ENCODE measurements at places on chromosomes 7 and 10.

DNA sequence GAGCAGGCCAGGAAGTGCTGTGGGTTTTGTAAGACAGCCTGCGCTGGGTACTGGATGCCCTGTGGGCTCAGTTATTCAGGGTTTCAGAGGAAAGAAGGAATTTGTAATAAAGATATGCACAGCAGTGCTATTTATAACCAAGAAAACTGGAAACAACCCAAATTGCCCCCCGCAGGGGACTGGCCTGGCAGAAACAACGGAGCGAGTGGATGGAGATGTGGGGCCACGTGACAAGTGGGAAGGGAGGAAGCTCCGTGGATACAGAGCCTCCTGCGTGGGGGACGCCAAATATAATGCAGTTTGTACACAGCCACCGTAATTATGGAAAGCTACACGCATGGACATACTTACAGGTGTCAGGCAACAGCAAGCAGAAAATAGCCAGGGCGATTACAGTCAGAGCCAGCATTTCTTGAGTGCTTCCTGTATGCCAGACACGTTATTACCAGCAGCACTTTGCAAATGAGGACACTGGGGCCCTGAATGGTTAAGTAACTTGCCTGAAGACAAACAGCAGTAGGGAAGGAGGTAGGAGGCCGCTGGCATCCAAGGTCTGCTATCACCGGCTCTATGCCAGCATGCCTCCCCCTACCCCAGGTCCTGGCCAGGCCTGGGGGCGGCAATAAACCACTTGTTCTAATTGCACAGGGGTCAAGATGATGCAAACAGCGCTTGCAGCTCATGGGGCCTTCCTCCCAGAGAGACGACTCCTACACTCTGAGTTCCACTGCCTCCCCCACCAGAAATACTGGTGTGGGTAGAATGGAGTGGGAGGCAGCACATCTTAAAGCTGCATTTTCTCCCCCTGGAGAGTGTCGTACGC, 8.7 kb upstream of the CAMK2B start:
- H3K27me3 ChIP-seq, result no peaks in the 10 kb centered on the region
- DNase-seq, result no peak
- no peaks in the 10 kb centered on the region for H3K36me3 ChIP-seq

DNA sequence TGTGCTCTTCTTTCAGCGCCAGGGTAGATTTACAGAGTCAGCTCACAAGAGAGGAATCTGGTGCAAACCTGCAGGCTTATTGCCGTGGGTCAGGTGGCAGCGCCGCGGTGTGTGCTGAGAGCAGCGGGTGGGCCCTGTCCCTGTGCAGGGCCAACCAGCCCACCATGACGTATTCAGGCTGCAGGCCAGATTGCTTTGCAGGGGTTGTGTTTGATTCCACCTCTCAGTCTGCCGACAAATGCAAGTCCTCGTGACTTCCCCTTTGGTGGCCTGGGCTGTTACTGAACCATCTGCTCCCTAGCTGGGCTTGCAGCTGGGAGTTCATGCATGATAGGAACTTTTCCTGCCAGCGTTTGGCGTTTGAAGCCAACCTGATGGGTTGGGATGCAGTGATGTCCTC, 66.7 kb upstream of the LEP start:
- H3K27ac ChIP-seq, result no peak overlapping the region
- peaks cover 10% of the 10 kb centered on the region for H3K27me3 ChIP-seq
- no peaks in the 10 kb centered on the region for H3K4me1 ChIP-seq
- DNase-seq, result no peak
- H3K4me3 ChIP-seq, result no peak overlapping the region

DNA sequence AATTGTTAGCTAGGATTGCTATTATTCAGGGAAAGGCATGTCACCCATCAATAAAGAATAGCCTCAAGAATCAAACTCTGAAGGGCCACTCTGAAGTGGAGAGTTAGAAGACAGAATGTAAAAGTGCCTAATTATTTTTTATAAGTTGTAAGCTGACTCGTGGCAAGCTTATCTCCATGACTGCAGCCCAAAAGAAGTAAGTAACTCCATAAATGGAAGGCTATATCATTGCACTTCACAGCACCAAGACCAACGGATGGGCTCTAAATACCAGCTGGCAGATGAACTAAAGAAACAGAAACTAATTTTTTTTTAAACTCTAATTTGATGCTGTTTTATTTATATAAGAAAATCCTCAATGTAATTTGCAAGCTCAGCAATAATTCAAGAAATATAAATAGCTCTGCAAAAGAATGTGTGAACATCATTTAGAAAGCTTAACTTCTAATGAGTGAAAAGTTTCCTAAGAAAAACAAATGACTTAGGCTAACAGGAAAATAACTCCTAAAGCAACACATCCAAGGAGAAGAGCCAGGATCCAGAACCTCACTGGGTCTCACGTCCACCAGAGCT, 165.5 kb downstream of the SNX13 start:
- peaks cover 7% of the 10 kb centered on the region for H3K4me1 ChIP-seq
- no peak overlapping the region for H3K4me3 ChIP-seq
- no peaks in the 10 kb centered on the region for H3K27me3 ChIP-seq
- H3K27ac ChIP-seq, result no peak overlapping the region
- no peak for DNase-seq
- no peaks in the 10 kb centered on the region for H3K36me3 ChIP-seq

DNA sequence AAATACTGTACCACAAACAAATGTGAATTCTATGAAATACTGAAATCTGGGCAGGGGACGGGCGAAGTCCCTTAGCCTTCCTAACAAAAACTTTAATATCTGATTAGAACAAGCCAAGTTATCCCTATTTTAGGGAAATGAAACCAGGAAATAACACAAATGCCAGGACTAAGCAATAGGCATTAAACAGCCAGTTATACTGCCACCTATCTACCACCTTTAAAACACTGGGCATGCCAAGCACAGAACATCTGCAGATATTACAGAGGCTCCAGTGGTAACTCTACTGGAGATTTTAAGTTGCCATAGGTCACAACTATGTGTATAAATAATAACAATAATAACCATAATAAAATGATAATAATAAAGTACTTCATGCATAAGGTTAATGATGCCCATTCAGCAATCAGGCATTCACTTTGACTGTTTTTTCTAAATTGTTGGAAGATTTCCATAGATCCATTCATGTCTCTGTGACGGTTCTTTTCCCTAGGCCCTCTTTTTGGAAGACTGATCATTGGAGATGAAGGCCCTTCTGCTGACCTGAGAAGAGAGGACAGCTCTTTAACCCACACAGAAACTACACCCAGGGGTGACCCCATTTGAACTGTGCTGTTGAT, 195.7 kb downstream of the CACNA2D1 start:
- no peak overlapping the region for H3K27ac ChIP-seq
- no peak for DNase-seq
- no peaks in the 10 kb centered on the region for H3K36me3 ChIP-seq
- H3K4me1 ChIP-seq, result no peaks in the 10 kb centered on the region

DNA sequence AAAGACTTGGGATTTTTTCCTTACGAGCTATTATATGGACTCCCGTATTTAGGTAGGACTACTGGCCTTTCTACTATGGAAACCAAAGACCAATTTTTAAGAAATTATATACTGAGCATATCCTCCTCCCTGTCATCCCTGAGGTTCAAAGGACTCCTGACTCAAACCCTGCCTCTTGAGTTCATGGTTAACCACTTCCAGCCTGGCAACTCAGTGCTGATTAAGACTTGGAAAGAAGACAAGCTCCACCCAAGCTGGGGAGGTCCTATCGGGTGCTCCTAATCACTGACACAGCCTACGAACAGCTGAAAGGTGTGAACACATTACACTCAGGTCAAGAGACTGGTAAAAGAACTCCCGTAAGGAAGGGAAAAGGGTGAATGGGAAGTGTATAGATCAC, 66.8 kb downstream of the LYZL2 start:
- H3K36me3 ChIP-seq, result no peaks in the 10 kb centered on the region
- peaks cover under 1% of the 10 kb centered on the region for H3K4me1 ChIP-seq
- H3K27me3 ChIP-seq, result no peaks in the 10 kb centered on the region
- no peak overlapping the region for H3K4me3 ChIP-seq
- H3K27ac ChIP-seq, result no peak overlapping the region
- no peak for DNase-seq

DNA sequence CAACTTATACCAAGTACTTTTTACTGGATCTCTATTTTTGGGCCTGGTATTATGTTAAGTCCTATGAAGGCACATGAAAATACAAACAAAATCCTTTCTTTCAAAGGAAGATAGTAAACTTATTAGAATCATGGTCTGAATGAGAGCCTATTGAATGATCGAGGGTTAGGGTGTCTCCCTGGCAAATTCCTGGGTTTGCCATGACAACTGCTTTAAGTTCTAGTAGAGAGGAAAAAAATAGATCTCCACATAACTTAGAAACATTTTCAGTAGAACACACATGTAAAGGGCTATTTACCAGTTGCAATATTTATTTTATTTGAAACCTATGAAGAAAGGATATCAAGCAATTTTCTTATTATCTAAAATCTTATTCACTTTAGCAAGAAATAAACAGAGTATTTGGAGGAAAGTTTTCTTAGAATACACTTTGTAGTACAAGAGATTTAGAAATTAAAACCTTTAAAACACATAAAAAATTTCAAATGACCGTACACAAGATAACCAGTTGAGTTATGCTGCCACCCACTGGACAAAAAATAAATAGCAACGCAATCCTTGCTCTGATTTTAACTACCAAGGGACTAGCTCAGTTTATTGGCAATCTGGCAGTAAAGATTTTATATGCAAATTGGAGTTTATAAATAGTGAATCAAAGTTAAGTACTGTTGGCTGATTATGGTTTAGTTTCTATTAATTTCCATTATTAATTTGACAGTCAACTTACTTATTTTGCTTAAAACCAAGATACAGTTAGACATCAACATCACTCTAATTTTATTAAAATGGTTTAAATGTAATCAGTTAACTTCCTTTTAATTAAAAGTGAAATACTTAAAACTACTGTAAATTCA, 33.9 kb downstream of the CACUL1 start:
- H3K27ac ChIP-seq, result no peak overlapping the region
- no peaks in the 10 kb centered on the region for H3K27me3 ChIP-seq
- DNase-seq, result no peak
- H3K36me3 ChIP-seq, result peaks cover 39% of the 10 kb centered on the region
- no peak overlapping the region for H3K4me3 ChIP-seq
- no peaks in the 10 kb centered on the region for H3K4me1 ChIP-seq

- H3K27ac ChIP-seq, result no peak overlapping the region
- no peaks in the 10 kb centered on the region for H3K4me1 ChIP-seq
- DNase-seq, result no peak
- no peaks in the 10 kb centered on the region for H3K36me3 ChIP-seq
Observed at GRCh38 chr10:10533437-10533836, 484.2 kb upstream of the CELF2 start.

GRCh38 chr10:91162050-91162494, 58.4 kb upstream of the PCGF5 start:
- H3K27ac ChIP-seq, result no peak overlapping the region
- peaks cover 2% of the 10 kb centered on the region for H3K27me3 ChIP-seq
- H3K4me3 ChIP-seq, result peak overlapping the region; percentile 100
- no peaks in the 10 kb centered on the region for H3K36me3 ChIP-seq
- no peak for DNase-seq
- no peaks in the 10 kb centered on the region for H3K4me1 ChIP-seq

GRCh38 chr10:72889391-72889831, 4.1 kb upstream of the OIT3 start:
- peak overlapping the region; percentile 36 for H3K27ac ChIP-seq
- no peaks in the 10 kb centered on the region for H3K27me3 ChIP-seq
- peaks cover 4% of the 10 kb centered on the region for H3K36me3 ChIP-seq
- H3K4me3 ChIP-seq, result no peak overlapping the region
- H3K4me1 ChIP-seq, result peaks cover 17% of the 10 kb centered on the region
